ENCODE measurements at places on chromosomes 7 and 10. TPM values are rescaled to one million over a fixed set of nuclear protein-coding genes. Genes with fewer than 3 reads are reported as not detected.

The DRGX gene
- total RNA-seq, result not detected

- no peak for DNase-seq
These were observed 741.7 kb upstream of the GALNT17 start for GRCh38 chr7:70390251-70390650.

GRCh38 chr10:97644936-97645335 is 4.5 kb downstream of the PI4K2A start:
- DNase-seq, result no peak

The CTAGE4 gene
- 0.30 TPM for total RNA-seq

The GSTO1 gene
- 211 TPM for total RNA-seq

All from endothelial cell of umbilical vein (primary cell).